Chondrocyte (in vitro differentiated cells): ENCODE measurements at places on chromosomes 7 and 10. TPM values are rescaled to one million over a fixed set of nuclear protein-coding genes. Genes with fewer than 3 reads are reported as not detected.

GRCh38 chr10:79979310-79979975 is 30.5 kb upstream of the SFTPD start:
- peaks cover 6% of the 10 kb centered on the region for H3K4me1 ChIP-seq
- no peak overlapping the region for H3K27ac ChIP-seq
- DNase-seq: no peak
- H3K36me3 ChIP-seq: no peaks in the 10 kb centered on the region
- H3K27me3 ChIP-seq: peaks cover 12% of the 10 kb centered on the region

- H3K27ac ChIP-seq: no peak overlapping the region
- H3K27me3 ChIP-seq: peaks cover 11% of the 10 kb centered on the region
- no peaks in the 10 kb centered on the region for H3K36me3 ChIP-seq
- H3K4me3 ChIP-seq: no peak overlapping the region
Measured at GRCh38 chr10:71531485-71532446, 135.0 kb downstream of the CDH23 start.

DNA sequence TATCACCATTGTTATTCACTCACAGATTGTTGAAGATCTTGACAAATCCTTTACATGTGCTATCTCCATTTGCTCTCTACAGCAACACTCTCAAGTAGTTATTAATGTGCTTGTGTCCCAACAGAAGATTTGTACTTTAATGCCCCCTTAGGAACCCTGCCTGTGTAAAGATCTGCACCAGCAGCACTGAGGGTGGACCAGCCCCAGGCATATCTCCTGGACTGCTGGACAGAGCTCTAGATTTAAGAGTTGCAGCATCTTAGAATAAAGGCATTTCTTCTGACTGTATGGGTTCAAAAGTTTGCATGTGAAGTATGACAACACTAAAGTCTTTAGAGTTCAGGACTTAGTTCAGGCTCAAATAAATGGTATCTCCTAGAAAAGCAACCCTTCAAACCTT is 94.7 kb downstream of the RNF133 start:
- H3K36me3 ChIP-seq: no peaks in the 10 kb centered on the region
- no peaks in the 10 kb centered on the region for H3K4me1 ChIP-seq
- H3K27me3 ChIP-seq: peaks cover 9% of the 10 kb centered on the region
- no peak for DNase-seq
- H3K27ac ChIP-seq: no peak overlapping the region

DNA sequence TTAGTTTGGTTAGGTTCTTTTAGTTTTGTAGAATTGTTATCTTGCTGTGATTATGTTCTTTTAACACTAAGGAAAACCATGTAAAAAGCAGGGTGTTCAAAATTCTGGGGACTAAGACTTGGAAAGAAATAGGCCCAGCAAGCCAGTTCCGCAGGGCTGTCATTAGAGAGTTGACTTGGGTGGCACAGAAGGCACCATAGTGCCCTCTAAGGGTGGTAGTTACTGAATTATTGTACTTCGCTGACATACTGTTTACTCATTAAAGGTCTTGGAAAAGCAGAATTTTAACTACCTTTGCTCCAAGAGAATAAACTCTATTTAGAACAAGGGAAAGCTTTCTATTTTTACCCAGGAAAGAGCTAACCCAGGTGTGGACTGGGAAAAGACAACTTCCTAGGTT is 86.5 kb downstream of the OTUD1 start:
- H3K27me3 ChIP-seq: peaks cover 4% of the 10 kb centered on the region
- H3K4me1 ChIP-seq: no peaks in the 10 kb centered on the region
- no peak overlapping the region for H3K27ac ChIP-seq

DNA sequence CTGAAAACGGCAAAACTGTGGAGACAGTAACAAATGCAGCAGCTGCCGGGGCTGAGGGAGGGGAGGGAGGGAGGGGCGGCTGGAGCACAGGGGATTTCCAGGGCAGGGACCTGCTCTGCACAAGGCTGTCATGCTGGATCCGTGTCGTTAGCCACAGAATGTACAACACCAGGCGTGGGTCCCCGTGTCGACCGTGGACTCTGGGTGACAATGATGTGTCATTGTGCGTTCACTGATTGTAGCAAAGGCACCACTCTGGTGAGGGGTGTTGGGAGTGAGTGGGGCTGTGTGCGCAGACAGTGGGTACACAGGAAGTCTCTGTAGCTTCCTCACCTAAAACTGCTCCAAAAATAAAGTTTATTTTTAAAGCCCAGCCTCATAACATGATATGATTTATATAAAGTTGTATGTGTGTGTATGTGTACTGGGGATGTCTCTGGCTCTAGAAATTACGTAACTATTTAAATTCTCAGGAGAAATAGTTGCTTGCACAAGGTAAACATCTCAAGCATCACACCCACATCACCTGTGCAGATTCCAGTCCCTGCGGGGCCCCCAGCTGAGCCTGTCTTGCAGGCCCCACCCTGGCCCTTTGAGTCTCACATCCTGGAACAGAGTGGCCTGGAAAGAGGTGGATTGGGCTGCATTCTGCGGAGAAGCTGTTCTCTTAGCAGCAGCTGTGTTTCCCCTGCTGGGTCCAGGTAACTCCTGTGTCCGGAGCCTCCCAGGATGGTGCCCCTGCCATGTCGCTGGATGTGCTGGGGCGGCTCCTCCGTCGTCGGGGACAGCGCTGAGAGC is 135.7 kb downstream of the DYNC2I1 start:
- H3K27ac ChIP-seq: no peak overlapping the region
- peaks cover 41% of the 10 kb centered on the region for H3K27me3 ChIP-seq
- no peak for DNase-seq

DNA sequence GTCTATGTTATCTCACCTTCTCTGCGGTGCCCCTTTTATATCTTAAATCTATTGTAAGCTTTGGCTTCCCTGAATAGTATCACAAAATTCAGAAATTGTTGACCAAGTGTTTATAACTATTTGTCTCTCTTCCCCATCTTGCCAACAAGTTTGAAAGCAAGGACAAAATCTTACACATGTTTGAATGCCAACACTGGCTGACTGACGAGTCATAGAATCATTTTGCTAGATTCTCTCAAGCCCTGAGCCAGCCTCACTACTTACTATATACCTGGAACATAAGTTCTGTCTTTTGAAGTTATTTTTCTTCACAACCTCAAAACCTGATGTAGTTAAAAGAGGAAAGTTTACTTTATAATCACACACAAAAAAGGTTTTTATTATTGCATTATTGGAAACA is 700.7 kb downstream of the PHTF2 start:
- peaks cover 2% of the 10 kb centered on the region for H3K36me3 ChIP-seq
- DNase-seq: no peak
- no peak overlapping the region for H3K4me3 ChIP-seq
- no peak overlapping the region for H3K27ac ChIP-seq
- H3K4me1 ChIP-seq: peaks cover 6% of the 10 kb centered on the region

- H3K4me3 ChIP-seq: no peak overlapping the region
- no peaks in the 10 kb centered on the region for H3K36me3 ChIP-seq
- H3K27ac ChIP-seq: no peak overlapping the region
- H3K27me3 ChIP-seq: peaks cover 1% of the 10 kb centered on the region
Measured at GRCh38 chr7:100413346-100413745, 15.2 kb downstream of the ZCWPW1 start.

DNA sequence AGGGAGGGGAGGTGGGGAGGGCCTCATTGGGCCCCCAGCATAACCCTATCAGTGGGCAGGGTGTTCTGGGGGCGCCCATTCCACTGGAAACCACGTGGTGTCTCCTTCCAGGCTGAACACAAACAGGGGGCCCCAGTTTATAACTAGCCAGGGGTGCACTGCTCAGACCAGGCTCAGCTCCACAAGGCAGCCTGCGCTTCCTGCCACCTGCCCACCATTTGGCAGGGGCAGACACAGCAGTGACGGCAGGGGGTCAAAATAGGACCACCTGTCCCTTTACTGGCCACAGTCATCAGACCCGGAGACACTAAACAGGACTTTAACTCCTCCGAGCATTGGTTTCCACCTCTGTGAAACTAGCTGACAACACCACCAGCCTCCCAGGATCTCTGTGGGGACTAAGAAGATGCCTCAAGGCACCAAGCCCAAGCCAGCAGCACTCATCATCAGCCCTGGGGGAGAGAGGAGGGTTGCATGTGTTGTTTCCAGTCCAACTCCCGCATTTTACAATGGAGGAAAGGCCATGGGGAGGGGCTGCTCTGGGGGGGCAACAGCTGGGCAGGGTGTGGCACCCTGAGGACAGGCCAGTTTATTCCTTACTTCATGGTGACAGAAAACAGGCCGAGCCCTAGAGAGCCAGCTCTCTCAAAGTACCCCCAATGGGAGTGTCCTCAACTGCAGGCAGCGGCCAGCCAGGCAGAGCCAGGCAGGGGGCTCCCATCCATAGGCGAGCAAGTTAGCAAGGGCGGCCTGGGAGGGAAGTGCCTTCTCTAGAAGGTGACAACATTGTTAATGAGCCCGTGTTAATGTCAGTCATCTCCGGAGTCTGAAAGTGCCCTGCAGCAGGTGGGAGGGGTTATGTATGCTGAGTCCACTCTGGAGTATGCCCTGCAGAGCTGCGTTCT is 127.6 kb downstream of the TNS3 start:
- no peak for DNase-seq
- peak overlapping the region; percentile 99 for H3K27ac ChIP-seq
- H3K4me1 ChIP-seq: peaks cover 98% of the 10 kb centered on the region
- peaks cover 6% of the 10 kb centered on the region for H3K36me3 ChIP-seq

Gene STK31
- 0.07 to 0.13 TPM in 2 of 3 replicates, not detected in the other for total RNA-seq

Gene OR2A7
- 0.68 to 1.00 TPM (median 0.92 TPM) in 3 replicates for total RNA-seq

Gene VAX1
- total RNA-seq: 5.2 TPM in 1 of 3 replicates, not detected in the others

Gene LRRD1
- total RNA-seq: 0.22 to 0.41 TPM in 2 of 3 replicates, not detected in the other
